Stimulated activated CD8-positive, alpha-beta memory T cell treated with anti-CD3 and anti-CD28 coated beads, Interleukin-4, amount 100 ng/mL, for 1 hour (primary cell): ENCODE measurements at places on chromosomes 5 and 9.

DNA sequence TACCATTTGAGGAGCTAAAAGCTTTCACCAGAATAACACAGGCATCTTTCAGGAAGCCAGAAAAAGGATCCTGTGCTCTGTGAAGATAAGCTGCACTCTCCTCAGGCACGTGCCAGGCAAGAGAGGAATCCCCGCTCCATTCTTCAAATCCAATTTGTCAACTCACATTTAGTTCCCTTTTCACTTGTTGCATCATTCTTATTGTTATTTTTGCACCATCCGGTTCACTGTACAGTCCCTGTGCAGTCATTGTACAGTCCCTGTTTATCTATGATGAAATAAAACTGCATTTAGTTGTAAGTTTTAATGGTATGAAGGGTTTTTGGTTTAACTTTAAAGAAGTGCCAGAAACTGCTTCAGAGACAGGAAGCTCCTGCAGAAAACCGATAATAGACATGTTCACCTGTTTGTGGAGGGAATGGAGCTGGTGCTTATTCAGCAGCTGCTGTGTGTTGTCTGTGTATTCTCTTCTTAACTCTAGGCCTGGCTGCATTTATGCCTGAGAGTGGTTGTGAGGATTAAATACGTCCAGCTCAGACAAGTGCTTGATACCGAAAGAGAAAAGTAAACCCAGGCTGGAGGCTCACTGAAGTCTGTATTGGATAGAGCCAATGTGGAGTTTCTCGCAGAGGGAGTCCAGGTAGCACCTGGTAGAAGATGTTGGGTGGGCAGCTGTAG is 22.4 kb downstream of the IFNW1 start:
- DNase-seq: no peak

DNA sequence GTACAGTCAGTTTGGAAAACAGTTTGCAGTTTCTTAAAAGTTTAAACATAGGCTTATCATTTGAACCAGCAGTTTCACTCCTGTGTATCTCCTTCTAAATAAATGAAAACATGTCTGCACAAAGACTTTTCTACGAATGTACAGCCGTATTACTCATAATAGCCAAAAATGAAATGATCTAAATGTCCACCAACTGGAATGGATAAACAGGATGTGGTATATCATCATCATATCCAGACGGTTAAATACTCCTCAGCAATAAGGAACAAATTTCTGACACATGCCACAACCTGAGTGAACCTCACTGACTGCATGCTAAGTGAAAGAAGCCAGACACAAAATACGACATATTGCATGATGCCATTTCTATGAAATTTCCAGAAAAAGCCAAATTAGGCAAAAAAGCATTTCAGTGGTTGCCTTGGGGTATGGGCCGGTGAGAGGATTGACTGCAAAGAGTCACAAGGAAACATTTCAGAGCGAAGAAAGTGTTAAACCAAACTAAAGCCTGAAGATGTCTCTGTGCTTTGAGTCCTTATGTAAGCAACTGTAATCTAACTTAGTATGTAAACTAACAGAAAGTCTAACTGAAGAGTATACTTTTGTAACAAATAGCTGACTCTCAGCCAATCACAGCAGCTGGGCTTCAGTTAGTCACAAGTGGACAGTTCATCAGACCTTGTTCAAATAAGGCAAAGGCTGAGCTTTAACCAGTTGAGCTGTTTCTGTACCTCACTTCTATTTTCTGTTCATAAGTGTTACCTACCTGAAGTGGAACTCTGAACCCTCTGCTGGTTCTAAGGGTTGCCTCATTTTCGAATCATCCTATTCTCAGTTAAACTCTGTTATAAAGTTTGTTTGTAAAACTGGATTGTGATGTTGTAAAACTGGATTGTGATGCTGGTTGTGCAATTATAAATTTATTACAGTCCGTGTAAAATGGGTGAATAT is 65.2 kb downstream of the TRIO start:
- DNase-seq: no peak

DNA sequence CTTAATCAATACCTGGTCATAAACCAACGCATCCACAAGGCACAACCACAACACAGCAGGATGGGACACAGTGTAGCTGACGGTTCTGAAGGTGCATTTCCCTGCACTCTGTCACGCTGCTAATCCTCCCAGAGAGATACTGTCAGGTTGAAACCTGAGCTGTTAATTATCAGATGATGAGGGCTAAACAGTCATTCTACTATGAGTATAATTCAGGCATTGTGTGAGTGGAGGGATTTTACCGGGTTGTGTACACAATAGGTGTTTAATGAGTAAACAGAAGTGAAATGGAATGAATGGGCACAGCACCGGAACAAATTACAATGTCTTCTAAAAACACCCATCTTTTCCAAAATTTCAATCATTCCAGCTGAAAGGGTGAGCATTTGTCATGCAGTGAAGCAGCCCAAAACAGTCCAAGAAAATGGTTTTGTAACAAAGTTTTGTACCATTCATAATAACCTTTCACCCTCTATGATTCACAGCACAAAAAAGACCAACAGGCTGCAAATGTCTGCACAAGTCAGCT is 71.5 kb downstream of the ABCA1 start:
- DNase-seq: no peak

DNA sequence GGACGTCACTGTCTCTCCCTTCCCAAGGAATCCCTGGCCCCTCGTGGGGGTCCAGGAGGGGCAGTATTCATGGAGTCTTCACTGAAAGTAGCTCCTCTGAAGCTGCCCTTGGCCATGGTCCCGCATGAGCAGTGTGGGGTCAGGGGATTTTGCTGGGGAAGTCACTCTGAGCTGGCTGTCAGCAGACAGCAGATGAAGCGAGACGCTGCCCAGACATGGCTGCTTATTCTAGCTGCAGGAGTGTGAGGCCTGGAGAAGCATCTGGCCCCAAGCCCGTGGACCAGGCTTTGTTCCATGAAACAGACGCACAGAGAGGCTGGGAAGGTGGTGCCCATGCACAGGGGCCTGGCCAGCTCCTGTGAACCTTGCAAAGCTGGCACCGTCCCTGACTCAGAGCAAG is 21.5 kb upstream of the ASS1 start:
- DNase-seq: no peak

- no peak for DNase-seq
These were observed 215.5 kb downstream of the PDZD2 start for GRCh38 chr5:31854181-31855133.

- DNase-seq: no peak
These were observed 146.4 kb upstream of the MAP3K1 start for GRCh38 chr5:56668996-56669395.

GRCh38 chr9:134571946-134572917 is 69.4 kb upstream of the COL5A1 start:
- DNase-seq: no peak

- no peak for DNase-seq
These were observed 91.4 kb downstream of the ADAMTS16 start for GRCh38 chr5:5231576-5231975.

DNA sequence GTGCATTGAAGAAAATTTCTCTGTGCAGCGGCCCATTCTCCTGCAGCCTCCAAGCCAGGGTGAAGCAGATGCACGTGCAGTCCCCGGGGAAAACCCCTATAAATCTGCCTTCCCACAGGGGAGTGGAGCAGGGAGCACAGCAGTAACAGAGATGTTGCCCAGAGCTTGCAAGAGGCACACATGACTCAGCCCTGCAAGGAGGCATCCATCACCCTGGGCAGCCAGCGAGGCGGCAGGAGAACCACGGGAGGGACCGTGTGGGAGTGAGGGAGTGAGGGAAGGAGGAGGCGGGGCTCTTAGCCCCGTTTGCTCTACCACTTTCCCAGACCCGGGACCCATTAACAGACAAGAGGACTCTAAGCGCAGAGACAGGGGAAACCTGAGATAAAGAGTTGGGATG is 96.2 kb upstream of the ARAP3 start:
- no peak for DNase-seq

DNA sequence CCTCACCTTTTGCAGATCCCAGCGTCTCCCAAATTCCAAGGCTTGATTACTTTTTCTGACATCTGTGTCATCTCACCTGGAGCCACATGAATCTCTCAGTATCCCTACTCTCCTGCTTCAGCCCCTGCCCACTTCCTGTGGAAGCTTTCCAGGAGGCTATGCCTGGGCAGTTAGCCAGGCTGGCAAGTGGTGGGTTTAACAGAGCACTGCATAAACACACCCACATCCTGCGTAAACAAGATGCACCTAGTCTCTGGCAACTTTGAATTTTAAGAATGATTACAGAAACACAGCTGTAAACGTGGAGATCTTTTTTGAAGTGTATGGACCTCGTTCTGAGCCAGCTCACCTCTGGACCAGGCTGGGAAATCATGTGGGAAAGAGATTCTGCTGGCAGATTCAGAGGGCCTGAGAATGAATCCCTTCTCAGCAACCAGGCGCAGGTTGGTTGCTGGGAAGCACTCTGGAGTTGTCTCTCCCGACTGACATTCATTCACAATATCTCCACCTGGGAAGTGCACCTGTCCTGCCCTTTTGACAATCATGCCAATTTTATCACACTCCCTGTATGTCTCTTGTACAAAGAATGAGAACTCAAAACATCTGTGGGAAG is 55.7 kb upstream of the FANCC start:
- DNase-seq: no peak

DNA sequence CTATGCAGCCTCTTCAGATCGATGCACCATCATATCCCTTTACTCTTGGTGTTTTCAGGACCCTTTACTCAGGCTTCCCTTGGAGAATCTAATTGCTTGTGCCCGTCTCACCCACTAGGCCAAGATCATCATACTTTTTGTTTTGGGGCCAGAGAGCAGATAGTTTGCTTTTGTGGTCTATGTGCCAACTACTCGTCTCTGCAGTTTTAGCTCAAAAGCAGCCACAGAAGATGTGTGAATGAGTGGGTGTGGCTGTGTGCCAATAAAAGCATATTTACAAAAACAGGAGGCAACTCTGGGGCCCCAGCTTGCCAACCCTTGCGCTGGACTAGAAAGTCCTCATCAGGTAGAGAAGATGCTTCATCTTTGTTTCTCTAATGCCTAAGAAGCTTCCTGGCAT is 216.8 kb downstream of the SEMA5A start:
- no peak for DNase-seq

- no peak for DNase-seq
These were observed 378.5 kb downstream of the MLLT3 start for GRCh38 chr9:20243841-20244240.

DNA sequence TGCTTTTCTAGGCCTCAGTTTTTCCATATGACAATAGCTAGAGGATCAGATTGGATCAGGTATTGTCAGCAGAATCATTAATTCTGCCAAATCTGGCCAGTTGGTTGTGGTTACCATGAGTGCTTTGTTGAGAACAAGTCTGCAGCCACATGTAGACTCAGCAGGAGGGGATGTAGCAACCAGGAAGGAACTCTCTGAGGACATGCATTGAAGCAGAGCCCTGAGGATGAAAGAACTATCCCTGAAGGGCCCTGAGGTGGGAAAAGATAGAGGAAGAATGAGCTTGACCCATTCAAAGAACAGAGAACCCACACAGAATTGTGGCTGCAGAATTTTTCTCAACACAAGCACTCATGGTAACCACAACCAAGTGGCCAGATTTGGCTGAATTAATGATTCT is 60.1 kb upstream of the AFAP1L1 start:
- DNase-seq: no peak

- DNase-seq: no peak
These were observed 200.7 kb downstream of the PARP8 start for GRCh38 chr5:50867140-50867539.

DNA sequence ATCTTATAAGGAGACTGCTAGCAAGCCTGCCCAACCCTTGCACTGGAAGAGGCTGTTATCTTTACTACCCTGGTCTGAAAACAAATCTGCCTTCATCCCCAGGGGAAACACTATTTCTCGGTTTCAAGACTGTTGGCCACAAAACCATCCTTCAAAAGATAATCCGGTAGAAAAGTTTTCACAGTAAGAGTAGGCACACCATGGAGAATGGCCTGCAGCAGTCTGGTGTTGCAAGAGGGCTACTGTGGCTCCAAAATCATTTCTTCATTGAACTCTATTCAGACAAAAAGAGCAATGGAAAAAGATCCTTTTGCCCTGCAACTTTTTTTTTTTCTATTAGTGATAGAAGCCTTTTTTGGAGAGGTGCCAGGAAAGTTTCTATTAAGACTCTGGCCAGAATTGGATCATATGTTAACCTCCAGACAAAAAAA is 163.9 kb downstream of the ARHGEF28 start:
- no peak for DNase-seq

DNA sequence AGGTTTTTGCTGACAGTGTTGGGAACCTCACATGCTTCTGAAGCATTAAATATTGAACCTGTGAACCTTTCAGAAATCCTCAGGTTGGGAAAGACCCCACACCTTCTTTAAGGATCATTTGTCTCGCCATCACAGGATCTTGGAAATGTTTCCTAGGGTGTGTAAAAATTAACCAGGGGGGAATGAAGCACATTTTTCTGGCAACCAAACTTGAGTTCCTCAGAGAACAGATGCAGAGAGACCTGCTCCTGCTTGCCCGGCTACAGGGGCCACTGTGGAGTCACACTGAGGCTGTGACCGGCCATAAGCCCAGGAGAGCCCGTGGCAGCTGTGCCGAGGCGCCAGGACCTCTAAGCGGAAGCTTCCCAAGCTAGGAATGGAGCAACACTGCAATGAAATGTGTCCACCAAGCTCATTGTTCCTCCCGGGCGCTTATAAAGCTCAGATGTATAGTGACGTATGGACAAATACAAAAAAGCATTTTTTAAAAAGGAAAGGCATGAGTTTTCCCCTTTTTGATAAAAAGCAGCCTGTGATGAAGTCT is 7.7 kb downstream of the CXCL14 start:
- DNase-seq: no peak

GRCh38 chr5:155983954-155984353 is 343.0 kb upstream of the SGCD start:
- DNase-seq: no peak

- DNase-seq: no peak
These were observed 23.7 kb downstream of the SNX30 start for GRCh38 chr9:112774006-112774996.

DNA sequence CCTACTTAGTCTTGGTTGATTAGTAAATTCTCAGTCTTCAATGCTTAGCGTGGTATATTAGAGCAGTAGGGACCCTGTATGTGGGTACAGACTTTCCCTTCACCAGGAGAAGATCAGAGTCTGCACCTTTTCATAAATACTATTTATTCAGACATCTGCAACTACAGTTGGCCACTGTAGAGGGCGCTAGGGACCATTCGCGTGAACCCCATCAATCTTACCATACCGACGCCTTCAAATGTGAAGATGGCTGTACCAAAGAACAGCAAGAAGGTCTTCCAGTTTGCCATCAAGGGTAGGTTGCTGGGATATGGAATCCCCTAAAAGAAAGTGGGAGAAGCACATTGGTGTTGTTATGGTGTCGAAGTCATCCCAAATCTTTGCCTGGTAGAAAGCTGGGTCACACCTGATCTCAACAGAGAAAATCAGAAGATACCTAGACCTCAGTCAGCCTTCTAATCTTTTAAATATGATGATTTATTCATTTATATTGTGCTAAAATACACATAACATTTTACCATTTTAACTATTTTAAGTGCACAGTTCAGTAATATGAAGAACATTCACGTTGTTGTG is 19.1 kb downstream of the SLC36A3 start:
- DNase-seq: no peak

DNA sequence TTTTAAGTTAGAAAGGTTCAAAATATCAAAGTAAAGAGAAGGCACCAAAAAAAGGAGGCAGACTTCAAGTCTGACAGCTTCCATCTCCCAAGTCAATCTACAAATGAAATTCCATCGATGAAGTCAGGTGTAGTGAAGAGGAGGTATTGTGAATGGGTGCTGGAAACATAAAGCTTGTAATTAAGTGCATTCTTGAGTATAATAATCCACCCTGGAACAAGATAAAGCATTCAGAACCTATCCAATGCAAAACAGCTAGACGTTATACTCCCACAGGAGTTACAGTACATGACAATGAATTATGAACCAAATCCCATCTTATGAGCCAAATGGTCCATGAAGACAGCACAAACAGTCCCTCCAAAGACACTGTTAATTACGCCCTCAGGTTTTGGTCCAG is 22.3 kb downstream of the BNC2 start:
- no peak for DNase-seq
